ENCODE measurements at places on chromosomes 5 and 9.
A peak's percentile ranks its signal among the peaks of the same experiment; 100 is the strongest.

DNA sequence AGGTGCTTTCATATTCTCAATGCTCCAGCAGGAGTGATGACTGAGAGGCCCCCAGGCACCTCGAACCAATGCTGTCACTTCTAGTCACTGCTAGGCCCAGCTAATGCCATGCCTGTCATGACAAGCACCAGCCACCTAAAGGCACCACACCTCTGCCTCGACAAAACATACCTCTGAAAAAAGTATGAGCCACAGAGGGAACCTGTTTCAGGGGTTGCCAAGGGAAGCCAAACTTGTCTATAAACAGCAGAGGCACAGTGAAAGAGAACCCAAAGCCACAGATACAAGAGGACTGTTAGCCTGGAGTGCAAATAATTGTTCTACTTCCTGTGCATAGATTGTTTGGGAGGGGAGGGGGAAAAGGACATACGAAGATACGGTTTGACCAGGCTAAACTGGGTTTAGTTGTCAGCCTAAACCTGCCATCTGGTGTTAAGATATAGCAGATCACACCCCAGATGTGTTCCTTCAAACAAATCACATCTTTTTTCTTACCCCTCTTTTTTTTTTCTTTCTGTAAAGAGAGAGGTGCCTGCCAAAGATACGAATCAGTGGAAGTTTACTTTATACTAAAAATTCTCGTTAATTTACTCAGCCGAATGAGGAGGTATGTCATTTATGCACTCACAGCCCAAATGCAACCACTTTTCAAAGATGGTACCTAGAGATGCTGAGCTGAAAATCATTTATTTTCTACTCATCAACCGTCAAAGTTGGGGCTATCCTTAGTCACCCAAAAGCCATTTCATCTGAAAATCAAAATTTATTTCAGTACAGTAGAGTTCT, 45.7 kb downstream of the BNC2 start:
- DNase-seq, result no peak

DNA sequence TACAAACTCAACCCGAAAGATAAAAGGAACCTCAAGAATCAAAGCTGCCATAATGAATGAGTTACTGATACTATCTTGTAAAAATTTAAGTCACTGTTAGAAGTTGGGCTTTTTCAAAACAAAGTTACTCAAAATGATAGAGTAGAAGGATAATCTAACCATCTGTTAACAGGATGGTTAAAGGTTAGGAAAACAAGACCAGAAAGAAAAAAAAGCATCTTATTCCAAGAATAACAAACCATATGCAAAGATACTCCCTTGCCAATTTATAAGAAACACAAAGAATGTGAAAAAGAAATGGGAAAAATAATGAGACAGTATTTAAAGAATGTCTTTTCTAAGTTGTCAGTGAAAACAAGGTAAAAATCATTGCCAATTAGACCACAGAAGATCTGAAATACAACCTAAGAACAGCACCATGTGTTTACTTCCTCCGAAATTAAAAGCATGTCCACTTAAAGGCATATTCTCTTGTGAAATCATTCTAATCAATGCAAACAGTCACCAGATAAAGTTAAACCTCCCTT, 51.2 kb downstream of the STRBP start:
- no peak for DNase-seq

GRCh38 chr5:67896311-67896929, 319.1 kb upstream of the PIK3R1 start:
- no peak for DNase-seq

- DNase-seq, result no peak
Observed at GRCh38 chr5:116881921-116882531, 307.4 kb upstream of the SEMA6A start.

- no peak for DNase-seq
Observed at GRCh38 chr9:71760901-71761300, 7.4 kb downstream of the CEMIP2 start.

- DNase-seq, result no peak
Observed at GRCh38 chr5:106121972-106122605, 1548.6 kb downstream of the EFNA5 start.

GRCh38 chr5:54721116-54721515, 203.6 kb downstream of the SNX18 start:
- no peak for DNase-seq

- DNase-seq, result no peak
Observed at GRCh38 chr5:16315501-16315900, 135.9 kb upstream of the MARCHF11 start.

- peak; percentile 28 for DNase-seq
Observed at GRCh38 chr5:54296386-54296785, 14.0 kb downstream of the ARL15 start.
